ENCODE measurements at places on chromosomes 12 and 14.

- no peak overlapping the region for H3K4me3 ChIP-seq
- H3K36me3 ChIP-seq = no peaks in the 10 kb centered on the region
- no peaks in the 10 kb centered on the region for H3K4me1 ChIP-seq
- no peaks in the 10 kb centered on the region for H3K27me3 ChIP-seq
- no peak overlapping the region for H3K27ac ChIP-seq
- no peak for DNase-seq
Observed at GRCh38 chr14:99806836-99807235, 13.6 kb downstream of the EML1 start.

DNA sequence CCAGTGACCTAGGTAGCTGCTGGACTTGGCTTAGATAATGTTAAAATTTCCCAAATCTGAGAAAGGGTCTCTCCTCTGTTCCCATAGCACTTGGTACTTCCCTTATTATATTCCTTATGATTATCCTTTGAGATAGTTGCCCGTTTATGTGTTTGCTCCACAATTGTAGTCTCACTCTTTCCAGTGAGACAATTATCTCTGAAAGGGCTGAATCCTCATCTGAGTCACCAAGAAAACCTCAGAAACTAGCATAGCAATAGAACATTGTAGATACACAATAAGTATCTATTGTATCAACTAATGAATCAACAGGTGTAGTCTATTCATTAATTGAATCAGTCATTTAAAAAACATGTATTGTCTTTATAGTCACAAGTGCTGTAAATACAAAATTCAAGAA is 119.1 kb upstream of the FAR2 start:
- H3K36me3 ChIP-seq = no peaks in the 10 kb centered on the region
- DNase-seq = no peak
- no peaks in the 10 kb centered on the region for H3K4me1 ChIP-seq
- H3K27me3 ChIP-seq = no peaks in the 10 kb centered on the region

- H3K36me3 ChIP-seq = no peaks in the 10 kb centered on the region
- H3K27ac ChIP-seq = no peak overlapping the region
- peak; percentile 5 for DNase-seq
Observed at GRCh38 chr12:2125651-2126522, 73.1 kb downstream of the CACNA1C start.

DNA sequence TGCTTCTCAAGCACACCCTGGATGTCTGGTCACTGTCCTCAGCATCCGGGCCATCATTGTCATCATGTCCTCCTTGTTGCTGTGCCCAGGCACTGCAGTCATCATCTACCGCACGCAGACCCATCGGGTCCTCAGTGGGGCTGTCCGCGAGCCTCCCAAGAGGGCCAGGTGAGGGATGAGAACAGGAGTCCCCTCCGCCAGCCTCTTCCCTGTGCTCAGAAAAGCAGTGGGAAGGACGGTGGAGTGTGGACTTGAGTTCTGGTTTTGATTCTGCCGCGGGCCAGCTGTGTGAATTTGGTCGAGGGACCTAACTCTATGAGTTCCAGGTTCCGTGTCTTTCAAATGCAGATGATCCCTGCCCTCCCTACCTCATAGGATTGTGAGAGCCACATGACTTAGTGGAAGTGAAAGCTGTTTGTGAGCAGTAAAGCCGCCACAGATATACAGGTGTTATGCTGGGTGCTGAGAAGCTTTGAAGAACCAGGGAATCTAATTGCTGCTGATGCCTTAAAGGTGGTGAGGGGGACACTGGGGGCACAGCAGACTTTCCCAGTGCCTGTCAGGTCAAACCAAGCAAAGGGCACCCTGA is 122.9 kb upstream of the RAP1B start:
- no peaks in the 10 kb centered on the region for H3K4me1 ChIP-seq
- no peaks in the 10 kb centered on the region for H3K36me3 ChIP-seq
- H3K4me3 ChIP-seq = no peak overlapping the region
- H3K27ac ChIP-seq = no peak overlapping the region

DNA sequence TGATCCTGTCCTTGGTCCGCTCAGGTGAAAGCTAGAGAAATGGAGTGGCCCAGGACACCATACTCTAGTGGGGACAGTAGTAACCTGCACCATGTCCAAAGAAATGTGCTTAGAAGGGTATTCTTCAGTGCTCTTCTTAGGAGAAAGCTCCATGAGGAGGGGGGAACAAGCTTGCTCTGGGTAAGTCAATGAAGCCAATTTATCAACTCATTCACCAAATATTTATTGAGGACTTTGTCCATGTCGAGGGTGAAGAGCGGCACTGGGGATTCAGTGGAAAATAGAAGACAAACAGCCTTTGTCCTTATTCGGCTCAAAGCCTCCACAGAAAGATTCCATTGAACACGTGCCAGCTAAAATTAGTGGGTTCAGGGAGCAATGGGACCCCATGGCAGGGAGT is 677.8 kb downstream of the BCL11B start:
- H3K27ac ChIP-seq = no peak overlapping the region
- no peaks in the 10 kb centered on the region for H3K36me3 ChIP-seq

DNA sequence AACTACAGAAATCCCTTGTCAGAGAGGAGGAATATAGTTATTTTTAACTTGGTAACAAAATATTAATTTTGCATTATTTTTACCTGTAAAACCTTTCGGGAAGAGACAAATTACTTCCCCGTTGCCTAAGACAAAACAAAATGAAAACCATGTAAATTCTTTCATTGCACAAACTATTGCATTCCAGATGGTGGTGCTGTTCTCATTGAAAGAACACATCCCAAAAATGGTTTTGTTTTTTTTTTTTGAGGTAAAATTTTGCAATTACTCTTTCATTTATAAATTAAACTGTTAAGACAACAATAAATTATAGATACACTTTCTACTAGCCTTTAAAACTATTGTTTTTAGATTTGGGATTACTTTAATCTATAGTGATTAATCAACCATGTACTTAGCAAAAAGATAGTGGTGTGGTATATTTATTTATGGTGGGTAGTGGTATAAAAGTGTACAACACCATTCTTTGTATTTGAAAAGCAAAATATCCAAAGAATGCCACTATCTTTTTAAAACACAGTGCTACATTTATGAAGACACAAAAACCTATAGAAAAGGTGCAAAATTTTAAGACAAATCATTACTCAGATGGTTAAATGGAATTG is 115.5 kb downstream of the SLC38A1 start:
- DNase-seq = no peak
- H3K27me3 ChIP-seq = no peaks in the 10 kb centered on the region
- no peak overlapping the region for H3K27ac ChIP-seq
- no peaks in the 10 kb centered on the region for H3K36me3 ChIP-seq
- no peak overlapping the region for H3K4me3 ChIP-seq

GRCh38 chr14:103209054-103209453 is 85.8 kb downstream of the TNFAIP2 start:
- no peak for DNase-seq
- H3K27me3 ChIP-seq = no peaks in the 10 kb centered on the region
- H3K4me3 ChIP-seq = peak overlapping the region; percentile 69
- H3K36me3 ChIP-seq = no peaks in the 10 kb centered on the region
- H3K4me1 ChIP-seq = peaks cover 27% of the 10 kb centered on the region

- no peaks in the 10 kb centered on the region for H3K4me1 ChIP-seq
- no peaks in the 10 kb centered on the region for H3K36me3 ChIP-seq
- no peak overlapping the region for H3K4me3 ChIP-seq
- H3K27ac ChIP-seq = no peak overlapping the region
- no peak for DNase-seq
Observed at GRCh38 chr14:31881531-31882310, 195.4 kb upstream of the ARHGAP5 start.

DNA sequence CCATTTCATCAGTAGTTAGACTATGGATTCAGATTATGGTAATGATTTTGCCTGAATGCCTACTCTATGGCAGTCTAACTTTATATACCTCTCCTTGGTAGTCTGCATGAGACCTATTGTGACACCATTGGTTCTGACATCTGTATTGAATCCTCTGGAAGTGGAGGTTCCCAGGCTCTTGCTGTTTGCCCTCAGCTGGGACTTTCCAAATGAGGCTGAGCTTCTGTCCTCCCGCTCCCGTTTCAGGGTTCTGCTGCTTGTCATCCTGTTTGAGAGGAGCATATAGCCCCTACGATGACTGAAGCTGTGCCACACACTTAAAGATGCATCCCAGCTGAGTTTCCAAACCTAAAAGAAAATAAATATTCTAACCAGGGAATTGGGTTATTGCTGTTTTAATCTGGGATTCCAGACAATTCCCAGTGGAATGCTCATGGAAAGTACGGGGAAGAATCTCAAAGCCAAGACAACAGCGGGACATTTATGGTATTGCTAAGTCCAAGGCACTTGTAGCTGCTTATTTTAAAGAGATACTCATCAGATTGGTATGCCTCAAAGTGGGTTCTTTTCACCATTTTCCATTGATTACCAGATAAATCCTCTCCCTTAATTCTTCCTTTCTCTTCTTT is 105.9 kb downstream of the ETV6 start:
- no peak for DNase-seq
- H3K36me3 ChIP-seq = no peaks in the 10 kb centered on the region
- no peak overlapping the region for H3K4me3 ChIP-seq
- H3K27me3 ChIP-seq = no peaks in the 10 kb centered on the region

- H3K36me3 ChIP-seq = no peaks in the 10 kb centered on the region
- no peak overlapping the region for H3K27ac ChIP-seq
- peaks cover 3% of the 10 kb centered on the region for H3K4me1 ChIP-seq
- DNase-seq = no peak
Observed at GRCh38 chr12:106907411-106907810, 48.3 kb upstream of the TMEM263 start.

DNA sequence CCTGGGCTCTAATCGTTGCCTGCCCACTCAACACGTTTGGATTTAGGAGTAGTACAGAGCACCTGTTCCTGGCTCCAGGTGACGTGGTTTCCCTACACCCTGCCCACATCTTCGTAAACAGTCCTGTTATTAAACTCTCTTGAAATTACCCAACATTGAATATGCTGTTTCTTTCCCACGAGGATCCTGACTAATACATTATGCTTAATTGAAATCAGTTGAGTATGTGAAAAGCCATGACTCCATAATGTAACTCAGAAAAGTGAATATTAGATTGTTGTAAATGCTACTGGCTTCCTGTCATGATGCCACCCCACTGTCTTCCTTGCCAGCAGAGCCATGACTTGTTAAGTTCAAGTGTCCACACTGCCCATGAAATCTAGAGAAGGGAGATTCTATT is 21.6 kb downstream of the AK7 start:
- no peaks in the 10 kb centered on the region for H3K36me3 ChIP-seq
- H3K27me3 ChIP-seq = no peaks in the 10 kb centered on the region
- H3K4me3 ChIP-seq = no peak overlapping the region

DNA sequence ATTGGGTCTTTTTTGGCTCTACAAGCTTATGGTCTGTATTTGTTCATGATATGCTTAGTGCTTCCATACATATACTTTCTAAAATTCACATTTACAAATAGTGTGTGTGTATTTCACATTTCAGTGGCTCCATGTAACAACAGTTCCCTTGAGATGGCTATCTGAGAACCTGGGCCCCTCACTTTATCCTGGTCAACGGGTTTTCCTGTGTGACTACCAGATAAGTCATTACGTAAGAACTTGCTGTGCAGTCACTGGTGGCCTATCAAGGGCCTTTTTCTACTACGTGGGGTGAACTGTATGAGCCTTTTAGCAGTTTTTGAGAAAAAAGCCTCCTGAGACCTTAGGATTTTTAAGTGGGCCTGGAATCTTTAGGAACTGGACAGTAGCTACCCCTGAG is 454.1 kb downstream of the PCNX1 start:
- no peaks in the 10 kb centered on the region for H3K27me3 ChIP-seq
- no peak for DNase-seq
- no peaks in the 10 kb centered on the region for H3K36me3 ChIP-seq
- H3K4me3 ChIP-seq = no peak overlapping the region
- H3K4me1 ChIP-seq = peaks cover 3% of the 10 kb centered on the region

DNA sequence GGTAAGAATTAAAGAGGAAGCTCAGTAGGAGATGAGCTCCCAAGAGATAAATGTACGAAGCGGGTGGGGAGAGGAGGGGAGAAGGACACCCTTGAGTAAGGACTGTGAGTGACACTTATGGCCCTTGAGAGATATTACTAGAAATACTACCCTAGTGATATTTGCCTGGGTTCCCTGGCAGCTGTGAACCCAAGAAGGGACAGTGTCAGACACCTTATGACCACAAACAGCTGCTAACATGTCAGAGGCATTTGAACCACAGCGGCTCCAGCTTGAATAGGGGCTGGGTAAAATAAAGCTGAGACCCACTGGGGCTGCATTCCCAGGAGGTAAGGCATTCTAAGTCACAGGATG is 19.6 kb upstream of the SLC6A12 start:
- no peaks in the 10 kb centered on the region for H3K36me3 ChIP-seq
- H3K4me1 ChIP-seq = no peaks in the 10 kb centered on the region
- no peak for DNase-seq
- no peak overlapping the region for H3K4me3 ChIP-seq
- H3K27ac ChIP-seq = no peak overlapping the region

- H3K27me3 ChIP-seq = no peaks in the 10 kb centered on the region
- no peak overlapping the region for H3K27ac ChIP-seq
- no peaks in the 10 kb centered on the region for H3K4me1 ChIP-seq
- no peak for DNase-seq
- H3K36me3 ChIP-seq = no peaks in the 10 kb centered on the region
Observed at GRCh38 chr12:119804011-119804641, 73.0 kb downstream of the CIT start.

DNA sequence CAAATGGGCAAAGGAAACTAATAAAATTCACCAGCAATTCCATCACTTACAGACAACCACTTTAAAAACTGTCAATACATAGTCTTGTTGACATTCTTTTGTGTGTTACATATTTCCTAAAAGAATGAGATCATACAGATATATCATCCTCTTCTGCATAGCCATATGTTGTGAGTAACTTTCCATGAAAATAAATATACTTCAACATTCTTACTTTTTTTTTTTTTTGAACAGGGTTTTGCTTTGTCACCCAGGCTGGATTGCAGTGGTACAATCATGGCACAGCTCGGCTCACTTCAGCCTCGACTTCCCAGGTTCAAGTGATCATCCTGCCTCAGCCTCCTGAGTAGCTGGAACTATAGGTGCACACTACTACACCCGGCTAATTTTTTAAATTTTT is 20.9 kb downstream of the ZC2HC1C start:
- no peaks in the 10 kb centered on the region for H3K27me3 ChIP-seq
- no peaks in the 10 kb centered on the region for H3K36me3 ChIP-seq
- no peak for DNase-seq
- H3K27ac ChIP-seq = no peak overlapping the region
- H3K4me1 ChIP-seq = no peaks in the 10 kb centered on the region
- no peak overlapping the region for H3K4me3 ChIP-seq

GRCh38 chr12:117202033-117202432 is 11.8 kb upstream of the FBXO21 start:
- no peaks in the 10 kb centered on the region for H3K36me3 ChIP-seq
- H3K4me3 ChIP-seq = no peak overlapping the region
- DNase-seq = no peak
- no peaks in the 10 kb centered on the region for H3K4me1 ChIP-seq
- no peaks in the 10 kb centered on the region for H3K27me3 ChIP-seq
- H3K27ac ChIP-seq = no peak overlapping the region

- H3K36me3 ChIP-seq = no peaks in the 10 kb centered on the region
- H3K27me3 ChIP-seq = no peaks in the 10 kb centered on the region
- H3K4me1 ChIP-seq = peaks cover 5% of the 10 kb centered on the region
- H3K4me3 ChIP-seq = no peak overlapping the region
Observed at GRCh38 chr12:75628916-75629315, 117.5 kb upstream of the KRR1 start.
